ENCODE measurements at places on chromosomes 1 and 21. TPM values are rescaled to one million over a fixed set of nuclear protein-coding genes. Genes with fewer than 3 reads are reported as not detected.

Gene RAP1GAP
- total RNA-seq = 10.1 TPM

Gene ASPM
- total RNA-seq = 28.5 TPM

Gene LCE1C
- total RNA-seq = not detected

Gene RGS1
- not detected for total RNA-seq

All from A549 treated with dexamethasone at 1 μM for 4 hours (cell line).